ENCODE measurements at places on chromosomes 13 and 19. TPM values are rescaled to one million over a fixed set of nuclear protein-coding genes. Genes with fewer than 3 reads are reported as not detected.

AKAP11 gene
- total RNA-seq = 27.8 TPM

GRCh38 chr19:48480558-48481500 lies 11.7 kb downstream of the CYTH2 start:
- peak; percentile 26 for DNase-seq

GRCh38 chr13:29721766-29722165 lies 126.3 kb upstream of the SLC7A1 start:
- DNase-seq = no peak

PLK5 gene
- 0.46 TPM for total RNA-seq

GRCh38 chr13:107713314-107713713 lies 502.0 kb downstream of the LIG4 start:
- DNase-seq = no peak

GPC6 gene
- total RNA-seq = 2.2 TPM

- DNase-seq = no peak
Observed at GRCh38 chr13:75938811-75939560, 302.9 kb downstream of the LMO7 start.

DNA sequence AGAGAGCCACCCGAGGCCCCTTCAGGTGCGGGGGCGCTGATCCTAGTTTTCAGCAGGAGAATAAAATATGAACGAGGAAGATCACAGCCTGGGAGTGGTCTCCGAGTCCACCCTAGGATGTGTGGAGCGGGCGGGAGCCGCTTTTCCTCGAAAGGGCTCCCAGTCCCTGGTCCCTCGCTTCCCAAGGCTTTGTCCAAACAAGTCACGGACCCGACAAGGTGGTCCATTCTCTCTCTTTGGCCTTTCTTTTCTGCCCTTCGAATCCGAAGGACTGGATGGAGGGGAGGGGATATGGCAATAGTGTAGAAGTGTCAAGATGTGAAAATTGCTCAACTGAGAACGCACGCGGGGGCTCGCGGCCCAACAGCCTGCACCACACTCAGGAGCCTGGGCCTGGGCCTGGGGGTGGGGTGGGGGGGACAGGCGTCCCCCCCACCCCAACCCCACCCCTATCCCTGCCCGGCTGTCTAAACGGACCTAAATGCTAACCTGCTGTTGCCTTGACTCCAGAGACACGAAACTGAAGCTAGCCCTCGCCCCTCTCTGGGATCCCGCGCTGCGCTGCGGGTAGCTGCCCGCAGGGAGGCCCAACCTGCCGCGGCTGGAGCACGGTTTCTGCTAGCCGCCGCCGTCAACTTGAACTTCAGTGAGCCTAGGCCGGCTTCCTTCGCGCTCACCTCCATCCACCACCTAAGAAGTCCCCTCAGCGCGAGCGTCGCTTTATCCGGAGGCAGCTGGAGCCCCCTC lies 7.1 kb downstream of the ZIC2 start:
- no peak for DNase-seq

KIR3DL1 gene
- not detected for total RNA-seq

LSM7 gene
- total RNA-seq = 122 TPM

DNA sequence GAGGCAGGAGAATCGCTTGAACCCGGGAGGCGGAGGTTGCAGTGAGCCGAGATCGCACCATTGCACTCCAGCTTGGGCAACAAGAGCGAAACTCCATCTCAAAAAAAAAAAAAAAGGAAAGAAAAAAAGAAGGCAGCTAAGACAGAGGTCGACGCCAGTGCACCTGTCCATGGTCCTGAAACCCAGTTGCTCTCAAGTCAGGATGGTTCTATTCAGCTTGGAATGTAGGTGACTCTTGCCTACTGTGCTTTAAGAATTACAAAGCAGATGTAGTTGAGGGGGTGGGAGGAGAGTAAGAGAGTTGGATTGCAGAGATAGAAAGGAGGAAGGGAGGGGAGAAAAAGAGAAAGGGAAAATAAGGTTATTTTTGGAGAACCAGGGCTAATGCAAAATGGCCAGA lies 18.7 kb downstream of the CACNG7 start:
- peak; percentile 48 for DNase-seq

DNA sequence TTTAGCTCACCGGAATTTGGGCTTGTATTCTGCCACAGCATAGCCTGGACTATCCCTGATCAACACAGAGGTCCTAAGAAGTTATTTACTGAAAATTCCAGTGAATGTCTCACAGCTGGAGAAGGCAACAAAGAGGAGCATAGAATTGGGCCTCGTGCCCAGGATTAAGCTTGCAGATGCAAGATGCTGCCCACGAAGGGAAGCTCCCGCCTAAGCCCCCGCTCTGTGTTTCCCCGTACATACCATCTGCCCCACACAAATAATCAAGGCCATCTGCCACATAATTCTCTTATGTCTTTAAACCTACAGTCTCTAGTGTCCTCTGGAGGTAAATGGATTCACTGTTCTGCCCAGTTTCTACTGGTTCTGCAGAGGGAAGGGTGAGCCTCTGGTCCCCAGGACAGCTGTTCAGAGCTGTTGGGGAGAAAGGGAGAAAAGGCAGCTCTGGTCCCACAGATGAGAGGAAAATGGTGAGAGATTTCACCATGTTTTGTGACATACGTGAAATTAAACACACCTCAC lies 7.4 kb upstream of the TPP2 start:
- DNase-seq = no peak

SIGLEC9 gene
- not detected for total RNA-seq

GRCh38 chr19:39257227-39257626 lies 8.6 kb upstream of the IFNL4 start:
- DNase-seq = no peak

- no peak for DNase-seq
Observed at GRCh38 chr13:18951412-18951811, 230.2 kb downstream of the TUBA3C start.

CD209 gene
- not detected for total RNA-seq

DNA sequence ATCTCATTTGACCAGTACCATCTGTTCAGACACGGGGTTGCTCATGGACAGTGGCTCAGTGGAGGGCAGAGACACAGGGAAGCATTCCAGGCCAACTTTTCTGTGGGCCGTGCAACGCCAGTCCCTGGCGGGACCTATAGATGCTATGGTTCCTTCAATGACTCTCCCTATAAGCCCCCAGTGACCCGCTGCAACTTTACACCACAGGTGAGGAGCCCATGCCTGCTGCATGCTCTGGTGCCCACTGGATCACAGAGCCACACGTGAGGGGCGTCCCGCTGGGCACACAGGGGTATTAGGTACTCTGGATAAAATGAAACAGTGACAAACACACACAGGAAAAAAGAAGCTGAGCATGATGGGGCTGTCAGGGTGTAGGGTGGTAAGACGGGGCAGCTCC lies 34.3 kb downstream of the LAIR2 start:
- DNase-seq = no peak

PALM gene
- total RNA-seq = not detected

DNA sequence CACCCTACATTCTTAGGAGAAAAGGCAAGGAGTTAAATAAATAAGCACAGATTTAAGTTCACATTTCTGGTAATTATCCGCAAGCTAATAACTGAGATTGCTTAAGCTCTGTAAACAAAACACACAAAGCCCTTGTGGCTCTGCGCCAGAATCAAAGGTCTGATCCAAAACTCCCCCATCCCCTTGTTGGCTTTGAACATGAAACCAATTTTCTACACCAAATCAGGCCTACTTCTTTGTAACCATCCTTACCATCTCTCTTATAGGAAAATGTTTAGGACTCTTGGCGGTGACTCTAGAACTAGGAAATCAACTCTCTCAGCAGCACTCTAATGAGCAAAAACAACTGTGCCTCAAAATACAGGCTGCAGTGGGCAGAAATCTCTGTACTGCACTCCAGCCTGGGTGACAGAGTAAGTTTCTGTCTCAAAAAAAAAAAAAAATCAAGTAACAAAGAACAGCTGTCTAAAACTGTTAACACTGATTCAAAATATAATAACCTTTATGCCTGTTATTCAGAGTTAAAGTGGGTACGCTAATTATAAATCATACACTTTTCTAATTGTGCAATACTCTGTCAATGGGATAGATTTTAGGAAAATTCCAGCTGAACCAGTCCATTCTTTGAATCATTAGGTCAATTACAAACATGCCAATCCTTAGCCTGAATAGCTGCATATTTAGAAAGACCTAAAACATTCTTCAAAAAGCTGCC lies 25.8 kb downstream of the ABCC4 start:
- DNase-seq = peak; percentile 45

GRCh38 chr13:95784900-95785290 lies 108.0 kb downstream of the DNAJC3 start:
- DNase-seq = peak; percentile 1

DNA sequence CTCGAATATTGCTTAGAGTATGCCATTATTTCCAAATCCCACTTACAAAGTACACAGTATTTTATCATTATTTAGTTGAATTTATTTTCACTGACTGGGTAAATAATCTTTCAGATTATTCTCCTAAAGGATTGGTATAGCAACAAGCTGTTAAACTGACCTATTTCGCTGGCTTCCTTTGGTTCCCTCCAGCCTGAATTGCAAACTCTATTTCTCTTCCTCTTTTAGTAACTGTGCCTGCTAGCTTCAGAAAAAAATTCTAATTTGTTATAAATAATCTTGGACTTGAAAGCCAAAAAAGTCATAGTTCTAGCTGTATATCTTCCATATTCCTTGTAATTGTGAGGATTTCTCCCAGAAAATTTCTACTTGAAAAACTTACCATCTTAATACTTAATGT lies 15.0 kb upstream of the CCNA1 start:
- no peak for DNase-seq

OR7A5 gene
- not detected for total RNA-seq

DNA sequence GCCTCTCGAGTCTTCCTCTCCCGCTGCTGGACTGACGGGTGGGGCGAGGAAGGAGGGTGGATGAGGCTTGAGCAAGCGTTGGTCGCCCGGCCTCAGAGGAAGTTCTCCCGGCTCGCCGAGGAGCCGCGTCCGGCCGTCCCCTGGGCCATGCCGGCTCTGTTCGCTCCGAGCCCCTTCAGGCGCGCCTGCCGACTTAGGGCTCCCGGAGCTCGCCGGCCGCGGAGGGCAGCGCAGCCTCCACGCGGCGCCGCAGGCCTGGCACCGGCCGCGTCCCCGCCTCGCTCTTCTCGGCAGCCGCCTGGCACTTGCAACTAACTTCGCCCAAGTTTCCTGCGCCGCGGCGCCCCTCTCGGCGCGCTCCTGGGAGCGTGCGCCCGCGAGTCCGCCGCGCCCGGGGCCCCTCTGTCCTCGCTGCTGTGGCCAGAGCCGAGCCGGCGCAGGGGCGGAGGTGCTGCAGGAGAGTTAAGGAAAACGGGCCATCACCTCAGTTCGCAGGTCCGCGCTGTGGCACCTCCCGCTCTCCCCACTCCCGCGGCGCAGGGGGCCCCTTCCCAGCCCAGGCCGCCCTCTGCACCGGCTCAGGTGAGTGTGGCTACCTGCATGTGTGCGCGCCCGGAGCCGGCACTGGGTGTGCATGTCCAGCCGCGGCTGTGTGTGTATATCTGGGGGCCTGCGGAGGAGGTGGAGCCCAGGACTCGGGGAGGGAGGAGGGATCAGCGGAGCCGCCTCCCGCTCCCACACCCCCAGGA lies 641 bp upstream of the SOX21 start:
- DNase-seq = no peak

ZNF429 gene
- total RNA-seq = 7.3 TPM

DNA sequence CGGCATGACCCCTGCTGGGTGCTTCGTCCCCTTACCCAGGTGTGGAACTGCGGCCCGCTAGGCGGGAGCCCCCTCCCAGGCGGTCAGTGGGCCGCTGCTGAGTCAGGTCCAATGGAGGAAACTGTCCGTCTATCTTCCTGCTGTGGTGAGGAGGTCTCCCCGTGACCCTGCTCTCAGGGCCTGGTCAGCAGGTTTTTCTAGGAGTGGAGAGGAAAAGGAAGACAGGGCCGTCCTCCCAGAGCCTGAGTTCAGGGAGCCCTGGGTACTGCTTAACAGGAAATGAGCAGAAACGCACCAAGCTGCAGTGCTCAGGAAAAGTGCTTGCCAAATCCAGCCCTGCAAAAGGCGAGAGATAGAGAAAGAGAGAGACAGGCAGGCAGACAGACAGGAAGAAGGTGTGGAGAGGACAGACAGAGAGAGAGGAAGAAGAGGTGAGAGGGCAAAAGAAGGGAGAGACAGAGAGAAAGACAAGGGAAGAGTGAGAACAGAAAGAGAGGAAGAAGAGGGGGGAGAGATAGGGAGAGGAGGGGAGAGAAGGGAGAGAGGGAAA lies 10.3 kb downstream of the SH3GL1 start:
- DNase-seq = peak; percentile 13

DNA sequence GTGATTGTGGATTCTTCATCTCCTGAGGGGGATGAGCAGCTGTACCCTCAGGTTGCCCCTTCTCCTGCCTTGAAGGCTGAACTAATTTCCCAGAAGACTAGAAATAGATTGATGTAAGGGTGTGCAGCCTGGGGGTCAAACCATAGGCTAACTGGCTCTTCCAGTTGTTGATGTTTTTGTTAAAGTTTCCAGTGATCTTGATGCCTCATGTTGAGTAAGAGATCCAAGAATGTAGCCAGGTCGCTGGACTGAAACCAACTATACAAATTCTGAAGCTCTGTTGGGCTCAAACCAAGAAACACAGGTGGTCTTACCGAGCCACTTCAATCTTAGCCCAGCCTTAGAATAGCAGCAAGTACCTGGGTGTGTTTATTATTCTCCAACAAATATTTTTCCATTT lies 391.8 kb downstream of the KLF5 start:
- DNase-seq = no peak

DNA sequence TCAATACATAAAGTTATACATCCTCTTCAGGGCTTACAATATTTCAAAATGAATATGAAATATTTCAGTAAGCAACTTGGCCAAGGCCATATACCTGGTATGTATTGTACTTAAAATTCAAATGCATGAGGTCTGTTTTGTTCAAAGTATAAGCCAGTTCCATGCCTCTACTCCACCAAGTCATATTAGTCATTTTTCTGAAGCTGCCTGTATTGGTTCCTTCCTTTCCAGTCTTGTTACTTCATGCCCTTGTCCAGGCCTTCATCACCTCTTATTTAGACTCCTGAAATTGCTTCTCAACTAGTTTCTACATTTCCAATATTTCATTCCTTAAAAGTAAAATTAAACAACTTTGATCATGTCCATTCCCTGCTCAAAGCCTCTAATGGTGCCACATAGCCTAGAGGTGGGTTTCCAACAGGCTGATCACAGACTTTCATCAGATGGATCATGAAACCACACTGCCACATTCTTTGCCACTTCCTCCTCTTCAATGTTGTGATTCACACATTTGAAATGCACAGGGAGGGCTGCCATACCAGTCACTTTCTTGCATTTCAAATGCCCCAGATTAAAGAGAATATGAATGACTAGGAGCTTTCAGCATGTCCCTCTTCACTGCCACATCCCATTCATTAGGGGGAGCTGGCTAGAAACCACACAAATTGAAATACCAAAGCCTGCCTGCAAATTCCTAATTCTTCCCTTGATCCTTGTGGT lies 424.1 kb upstream of the DACH1 start:
- peak; percentile 76 for DNase-seq

GRCh38 chr13:100828226-100828625 lies 153.6 kb upstream of the TMTC4 start:
- no peak for DNase-seq

SYT5 gene
- not detected for total RNA-seq

- DNase-seq = no peak
Observed at GRCh38 chr19:17170538-17171297, 44.4 kb upstream of the USE1 start.

APOC4 gene
- total RNA-seq = not detected

DNA sequence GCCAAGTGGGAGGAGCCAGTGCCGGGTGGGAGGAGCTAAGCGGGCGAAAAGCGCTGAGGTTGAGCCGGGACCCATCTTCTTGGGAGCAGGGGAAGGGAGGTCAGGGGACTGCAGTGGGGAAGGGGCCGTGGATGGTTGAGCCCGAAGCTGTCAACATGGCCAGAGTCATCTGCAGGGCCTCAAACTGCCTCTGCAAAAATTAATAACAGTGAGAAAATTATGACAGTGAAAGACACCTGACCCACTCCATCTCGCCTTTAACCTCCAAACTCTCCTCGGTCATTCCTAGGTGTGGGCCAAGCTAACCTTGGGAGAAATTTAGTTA lies 30.1 kb downstream of the ZNF557 start:
- no peak for DNase-seq

ESD gene
- total RNA-seq = 110 TPM
